ENCODE measurements at places on chromosomes 16 and 17.
A peak's percentile ranks its signal among the peaks of the same experiment; 100 is the strongest.

GRCh38 chr16:15963307-15963910, 14.0 kb downstream of the ABCC1 start:
- no peak for DNase-seq

GRCh38 chr16:16021988-16022682, 72.7 kb downstream of the ABCC1 start:
- no peak for DNase-seq

- no peak for DNase-seq
These were observed 10.7 kb upstream of the STX4 start for GRCh38 chr16:31022544-31023251.

GRCh38 chr17:82524540-82524939, 5.0 kb downstream of the FOXK2 start:
- no peak for DNase-seq

GRCh38 chr16:11094075-11094856, 149.9 kb downstream of the CLEC16A start:
- DNase-seq = no peak

- no peak for DNase-seq
These were observed 87.7 kb downstream of the RMI2 start for GRCh38 chr16:11432856-11433395.

DNA sequence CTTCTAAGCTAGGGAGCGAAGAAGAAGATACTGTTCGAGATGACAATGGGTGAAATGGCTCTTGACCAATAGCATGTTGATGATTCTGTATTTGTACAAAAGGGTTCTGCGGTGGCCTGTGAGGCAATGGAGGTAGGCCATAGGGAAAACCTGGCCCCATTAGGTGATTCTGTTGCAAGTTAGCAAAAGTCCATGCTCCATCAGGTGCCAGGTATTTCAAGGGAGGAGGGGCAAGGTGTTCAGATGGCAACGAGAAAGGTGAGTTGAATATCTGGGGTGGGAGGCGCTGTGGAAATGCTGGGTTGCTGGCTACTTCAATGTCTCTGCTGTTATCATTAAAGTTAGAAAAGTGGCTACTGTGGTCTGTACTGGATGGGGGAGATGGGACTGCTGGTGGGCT, 62.8 kb downstream of the CACNG1 start:
- no peak for DNase-seq

DNA sequence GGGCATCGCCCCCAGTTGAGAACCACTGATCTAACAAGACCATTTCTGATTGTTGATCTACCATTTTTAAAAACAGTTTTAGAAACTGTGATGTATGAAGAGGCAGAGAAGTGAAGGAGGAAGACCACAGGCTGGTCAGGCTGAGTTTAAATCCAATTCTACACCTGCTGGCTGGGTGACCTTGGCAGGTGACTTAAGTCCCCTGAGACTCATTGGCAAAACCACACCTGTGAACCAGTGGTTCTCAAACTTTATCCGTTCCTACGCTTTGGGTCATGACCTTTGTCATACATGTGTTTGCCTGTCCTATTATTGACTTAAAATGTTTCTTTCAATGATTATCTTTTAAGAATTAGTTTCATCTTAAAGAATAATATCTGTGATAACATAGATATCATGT, 2.3 kb downstream of the GP2 start:
- DNase-seq = no peak

DNA sequence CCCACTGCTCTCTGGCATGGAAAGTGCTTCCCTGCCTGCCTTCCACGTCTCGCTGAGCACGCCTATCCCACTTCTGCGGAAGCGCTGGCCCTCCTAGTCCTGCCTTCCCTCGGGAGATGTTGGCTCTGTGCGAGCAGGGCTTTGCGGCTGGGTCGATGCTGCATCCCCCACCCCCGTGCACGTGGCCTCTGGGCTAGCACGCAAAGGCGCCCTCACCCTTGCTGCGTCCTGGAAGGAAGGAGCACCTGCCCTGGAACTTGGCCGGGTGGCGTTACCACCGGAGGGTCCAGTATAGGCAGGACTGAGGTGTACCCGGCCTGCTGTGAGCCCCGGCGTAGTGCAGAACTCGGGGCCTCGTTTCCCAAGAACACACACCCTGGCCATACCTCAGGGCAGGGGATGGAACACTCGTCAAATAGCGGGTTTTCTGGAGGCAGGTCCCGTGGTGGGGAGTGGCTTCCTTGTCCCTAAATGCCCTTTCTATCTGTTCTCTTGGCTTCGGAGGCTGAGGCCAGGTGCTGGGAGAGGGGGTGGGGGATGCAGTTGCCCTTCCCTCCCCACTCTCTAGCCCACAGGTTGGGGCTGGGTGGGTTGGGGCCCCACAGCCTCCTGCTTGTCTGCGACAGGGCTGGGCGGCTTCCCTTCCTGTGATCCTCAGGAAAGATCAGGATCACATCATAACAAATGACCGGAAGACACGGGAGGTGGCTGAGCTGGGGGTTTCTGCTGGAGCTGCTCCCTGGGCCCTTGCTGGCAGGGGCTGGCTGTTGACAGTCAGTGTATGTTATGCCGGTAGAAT, 17.4 kb downstream of the BAIAP2 start:
- no peak for DNase-seq

GRCh38 chr16:67013233-67013822, 15.6 kb upstream of the CBFB start:
- no peak for DNase-seq

- no peak for DNase-seq
These were observed 10.1 kb upstream of the RASD1 start for GRCh38 chr17:17506181-17506741.

- DNase-seq = no peak
These were observed 71.3 kb upstream of the BCAR1 start for GRCh38 chr16:75322740-75323139.

DNA sequence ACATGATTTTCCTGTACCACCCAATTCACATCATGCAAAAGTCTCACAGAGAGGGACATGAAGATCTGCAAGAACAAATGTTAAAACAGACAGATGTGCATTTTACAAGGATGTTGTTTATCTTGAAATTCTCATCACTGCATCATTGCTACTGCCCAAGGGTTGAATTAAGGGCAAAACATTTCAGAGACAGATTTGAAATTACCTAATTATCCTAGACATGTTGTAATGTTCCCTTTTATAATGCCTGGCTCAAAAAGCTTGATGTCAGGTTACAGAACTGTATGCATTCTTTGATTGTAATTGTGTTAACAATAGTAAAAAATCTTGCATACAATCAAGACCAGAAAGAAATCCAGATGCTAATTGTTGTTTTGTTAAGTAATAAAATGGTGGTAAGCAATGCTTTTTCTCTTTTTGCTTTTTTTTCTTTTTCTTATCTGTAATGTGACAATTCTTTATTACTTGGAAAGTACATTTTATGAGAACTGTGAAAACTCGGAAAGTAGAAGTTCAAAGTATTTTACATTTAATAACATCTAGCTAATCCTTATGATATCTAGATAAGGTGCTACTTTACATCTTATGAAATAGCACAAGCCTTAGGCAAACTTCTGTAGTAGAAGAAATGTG, 3.6 kb upstream of the DUSP14 start:
- no peak for DNase-seq

- no peak for DNase-seq
These were observed 69.6 kb downstream of the RAI1 start for GRCh38 chr17:17750881-17751280.

DNA sequence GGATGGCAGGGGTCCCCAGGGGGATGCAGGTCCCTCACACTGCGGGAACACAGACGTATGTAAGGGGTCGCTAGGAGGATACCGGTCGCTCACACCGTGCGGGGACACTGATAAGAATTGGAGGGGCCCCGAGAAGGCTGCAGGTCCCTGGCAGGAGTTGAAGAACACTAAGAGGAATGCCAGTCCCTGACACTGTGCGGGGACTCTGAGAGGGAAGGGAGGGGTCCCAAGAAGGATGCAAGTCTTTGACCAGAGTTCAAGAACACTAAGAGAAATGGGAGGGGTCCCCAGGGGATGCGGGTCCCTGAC, 510 bp downstream of the ERCC4 start:
- no peak for DNase-seq

DNA sequence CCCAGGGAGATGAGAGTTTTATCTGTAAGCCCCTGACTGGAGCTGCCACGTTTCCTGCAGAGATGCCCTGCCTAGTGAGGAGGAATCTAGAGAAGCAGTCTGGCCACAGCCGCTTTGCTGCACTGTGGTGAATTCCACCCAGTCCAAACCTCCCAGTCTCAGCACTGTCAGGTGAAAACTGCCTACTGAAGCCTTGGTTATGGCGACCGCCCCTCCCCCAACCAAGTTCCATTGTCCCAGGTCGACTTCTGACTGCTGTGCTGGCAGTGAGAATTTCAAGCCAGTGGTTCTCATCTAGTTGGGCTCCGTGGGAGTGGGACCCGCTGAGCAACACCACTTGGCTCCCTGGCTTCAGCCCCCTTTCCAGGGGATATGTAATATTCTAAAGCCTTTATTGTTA, 10.2 kb upstream of the LYZL6 start:
- DNase-seq = no peak

GRCh38 chr17:60372790-60373483, 19.0 kb downstream of the USP32 start:
- no peak for DNase-seq

DNA sequence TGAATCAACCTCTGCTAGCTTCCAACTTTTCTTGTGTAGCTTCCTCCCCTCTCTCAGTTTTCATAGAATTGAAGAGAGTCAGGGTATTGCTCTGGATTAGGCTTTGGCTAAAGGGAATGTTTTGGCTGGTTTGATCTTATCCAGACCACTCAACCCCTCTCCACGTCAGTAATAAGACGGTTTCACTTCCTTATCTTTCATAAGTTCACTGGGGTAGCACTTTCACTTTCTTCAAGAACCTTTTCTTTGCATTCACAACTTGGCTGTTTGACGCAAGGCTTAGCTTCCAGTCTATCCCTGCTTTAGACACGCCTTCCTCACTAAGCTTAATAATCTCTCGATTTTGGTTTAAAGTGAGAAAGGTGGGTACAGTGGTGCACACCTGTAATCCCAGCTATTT, 29.7 kb upstream of the OR1A2 start:
- DNase-seq = no peak

GRCh38 chr17:27630607-27631410, at the start of gene LGALS9:
Gene LGALS9 (plus strand): TSS chr17:27631188. CDS start chr17:27631266, 78 bp downstream.
- no peak for DNase-seq

GRCh38 chr16:20904507-20905081, 4.0 kb downstream of the LYRM1 start:
- no peak for DNase-seq

DNA sequence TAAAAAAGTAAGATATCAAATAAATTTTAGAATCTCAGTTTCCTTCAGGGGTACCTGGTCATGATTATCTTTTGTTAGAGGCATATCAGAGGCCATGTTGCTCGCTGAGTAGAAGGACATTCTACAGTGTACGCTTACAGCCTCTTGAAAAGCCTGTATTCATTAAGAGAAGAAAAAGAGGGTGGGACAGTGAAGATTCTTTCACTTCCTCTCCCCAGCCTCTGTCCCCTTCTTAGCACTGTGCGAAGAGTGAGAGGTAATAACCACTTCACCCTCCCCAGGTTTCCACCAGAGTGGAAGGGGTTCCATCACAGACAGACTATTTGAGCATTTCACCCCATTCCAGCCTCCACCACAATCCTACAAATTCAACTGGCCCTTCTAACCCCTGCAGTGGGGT, 4.8 kb upstream of the LPO start:
- DNase-seq = no peak

GRCh38 chr17:69254187-69254586, 25.6 kb upstream of the ABCA10 start:
- DNase-seq = no peak

DNA sequence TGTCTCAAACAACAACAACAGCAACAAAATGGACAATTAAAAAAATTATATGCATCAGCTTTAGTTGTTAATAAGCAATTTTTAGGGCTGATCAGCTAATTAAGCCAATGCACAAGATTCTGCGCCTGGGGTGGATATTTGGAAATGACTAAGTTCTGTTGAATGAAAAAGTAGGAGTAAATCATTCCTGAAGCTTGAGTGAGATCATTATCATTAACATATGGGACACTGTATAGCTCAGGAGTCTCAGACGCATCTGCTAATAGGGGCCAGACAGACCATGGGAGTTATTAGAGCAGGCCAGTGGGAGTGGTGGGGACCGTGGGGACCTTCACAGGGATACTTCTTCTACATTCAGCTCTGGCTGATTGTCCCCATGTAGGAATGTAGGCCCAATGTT, 22.8 kb downstream of the IRX5 start:
- no peak for DNase-seq

GRCh38 chr17:8673612-8674011, 43.1 kb upstream of the MYH10 start:
- DNase-seq = no peak

DNA sequence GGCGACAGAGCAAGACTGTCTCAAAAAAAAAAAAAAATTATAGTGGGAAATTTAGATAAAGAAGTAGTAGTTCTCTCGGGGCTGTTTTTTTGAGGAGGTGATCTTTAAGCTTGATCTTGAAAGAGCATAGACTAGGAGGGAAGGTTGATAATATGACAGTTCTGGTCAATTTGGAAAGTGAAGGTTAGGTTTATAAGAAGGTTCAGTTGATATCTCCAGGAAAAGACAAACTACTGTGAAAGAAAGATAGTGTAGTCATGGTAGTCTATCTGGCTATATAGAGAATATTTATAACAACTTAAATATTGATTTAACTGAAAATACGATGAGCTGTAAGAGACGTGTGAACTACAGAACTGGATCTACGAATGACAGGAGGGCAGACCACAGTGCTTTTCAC, 3.1 kb downstream of the ATF7IP2 start:
- DNase-seq = no peak

GRCh38 chr17:41695954-41696757, 7.5 kb downstream of the EIF1 start:
- DNase-seq = peak; percentile 46

- no peak for DNase-seq
These were observed 7.6 kb downstream of the ALOX15B start for GRCh38 chr17:8046306-8046928.

- no peak for DNase-seq
These were observed 7.9 kb downstream of the SOCS1 start for GRCh38 chr16:11248133-11248532.
